ENCODE measurements at places on chromosomes 13 and 19.
A peak's percentile ranks its signal among the peaks of the same experiment; 100 is the strongest.

GRCh38 chr19:31255174-31255799, 93.9 kb downstream of the TSHZ3 start:
- no peak for DNase-seq

GRCh38 chr19:47730521-47730889, 14.8 kb upstream of the NOP53 start:
- no peak for DNase-seq

DNA sequence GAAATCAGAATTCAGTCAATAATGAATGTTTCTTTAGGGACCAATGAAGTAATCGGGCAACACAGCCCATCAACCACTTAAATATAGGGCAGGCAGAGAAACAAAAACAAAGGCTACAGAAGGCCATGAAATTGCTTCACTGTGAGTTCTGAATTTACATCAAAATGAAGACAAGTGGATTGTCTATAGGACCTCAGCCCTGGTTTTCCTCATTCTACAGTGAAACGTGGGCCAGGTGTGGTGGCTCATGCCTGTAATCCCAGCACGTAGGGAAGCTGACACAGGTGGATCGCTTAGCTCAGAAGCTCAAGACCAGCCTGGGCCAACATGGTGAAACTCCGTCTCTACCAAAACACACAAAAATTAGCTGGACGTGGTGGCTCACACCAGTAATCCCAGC, 416.0 kb downstream of the KLF12 start:
- DNase-seq = no peak

- no peak for DNase-seq
Observed at GRCh38 chr19:56947206-56947605, 106.7 kb upstream of the PEG3 start.

- DNase-seq = no peak
Observed at GRCh38 chr19:44582581-44583265, 30.6 kb upstream of the IGSF23 start.

GRCh38 chr19:50167314-50167721, 4.2 kb upstream of the IZUMO2 start:
- no peak for DNase-seq

DNA sequence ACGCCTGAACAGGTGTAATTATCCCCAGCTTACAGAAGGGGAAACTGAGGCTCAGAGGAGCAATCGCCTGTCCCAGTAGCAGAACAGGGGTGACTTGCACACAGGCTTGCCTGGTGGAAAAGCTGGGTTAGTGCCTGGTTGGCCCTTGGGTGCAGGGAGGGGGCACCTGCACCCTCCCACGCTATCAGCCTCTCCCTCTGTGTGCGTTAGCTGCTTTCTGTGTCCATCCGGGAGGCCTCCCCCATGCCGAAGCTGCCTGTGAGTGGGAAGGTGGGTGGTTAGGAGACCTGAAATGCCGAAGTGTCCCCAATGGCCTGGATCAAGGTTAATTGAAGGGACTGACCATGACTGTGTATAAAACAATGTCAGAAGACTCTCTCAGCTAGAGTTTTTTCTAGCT, 295.0 kb downstream of the ZNF536 start:
- DNase-seq = no peak

- DNase-seq = no peak
Observed at GRCh38 chr13:113493315-113493951, 2.9 kb upstream of the DCUN1D2 start.

DNA sequence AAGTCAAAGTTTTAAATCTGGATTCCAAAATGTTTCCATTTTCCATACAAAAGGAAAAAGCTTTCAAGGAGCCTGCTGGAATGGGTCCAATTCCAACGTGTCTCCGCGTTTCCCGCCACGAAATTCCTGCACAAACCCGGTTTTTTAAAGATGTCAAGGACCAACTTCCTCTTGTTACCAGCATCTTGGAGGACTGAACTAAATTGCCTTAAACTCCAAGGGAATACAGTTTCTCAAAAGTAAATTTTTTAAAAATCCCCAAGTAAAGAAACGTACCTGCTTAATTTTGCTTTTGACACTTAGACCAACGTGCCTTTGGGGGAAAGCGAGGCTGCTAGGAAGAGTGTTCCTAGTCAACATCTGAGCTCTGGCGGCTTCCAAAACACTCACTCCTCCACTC, 12.3 kb upstream of the SOX1 start:
- DNase-seq = no peak

GRCh38 chr19:40565355-40565754, 11.3 kb upstream of the SHKBP1 start:
- DNase-seq = no peak

DNA sequence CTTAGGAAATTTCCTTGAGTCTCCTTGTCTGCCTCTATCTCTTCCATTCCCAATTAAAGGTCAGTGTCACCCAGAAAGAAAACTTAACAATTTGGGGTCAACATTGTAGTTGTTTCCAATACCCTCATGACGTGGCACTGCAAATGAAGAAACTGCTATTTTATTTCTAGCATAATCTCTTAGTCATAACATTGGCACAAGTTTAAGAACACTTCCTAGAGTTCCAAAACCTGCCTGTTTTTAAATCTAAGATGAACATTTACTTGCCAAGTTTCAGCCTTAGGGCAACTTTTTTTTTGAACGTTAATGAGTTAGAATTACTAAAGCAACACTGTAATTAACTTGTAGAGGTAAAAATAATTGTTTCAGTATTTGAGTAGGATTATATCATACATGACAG, 108.0 kb downstream of the LMO7 start:
- no peak for DNase-seq

DNA sequence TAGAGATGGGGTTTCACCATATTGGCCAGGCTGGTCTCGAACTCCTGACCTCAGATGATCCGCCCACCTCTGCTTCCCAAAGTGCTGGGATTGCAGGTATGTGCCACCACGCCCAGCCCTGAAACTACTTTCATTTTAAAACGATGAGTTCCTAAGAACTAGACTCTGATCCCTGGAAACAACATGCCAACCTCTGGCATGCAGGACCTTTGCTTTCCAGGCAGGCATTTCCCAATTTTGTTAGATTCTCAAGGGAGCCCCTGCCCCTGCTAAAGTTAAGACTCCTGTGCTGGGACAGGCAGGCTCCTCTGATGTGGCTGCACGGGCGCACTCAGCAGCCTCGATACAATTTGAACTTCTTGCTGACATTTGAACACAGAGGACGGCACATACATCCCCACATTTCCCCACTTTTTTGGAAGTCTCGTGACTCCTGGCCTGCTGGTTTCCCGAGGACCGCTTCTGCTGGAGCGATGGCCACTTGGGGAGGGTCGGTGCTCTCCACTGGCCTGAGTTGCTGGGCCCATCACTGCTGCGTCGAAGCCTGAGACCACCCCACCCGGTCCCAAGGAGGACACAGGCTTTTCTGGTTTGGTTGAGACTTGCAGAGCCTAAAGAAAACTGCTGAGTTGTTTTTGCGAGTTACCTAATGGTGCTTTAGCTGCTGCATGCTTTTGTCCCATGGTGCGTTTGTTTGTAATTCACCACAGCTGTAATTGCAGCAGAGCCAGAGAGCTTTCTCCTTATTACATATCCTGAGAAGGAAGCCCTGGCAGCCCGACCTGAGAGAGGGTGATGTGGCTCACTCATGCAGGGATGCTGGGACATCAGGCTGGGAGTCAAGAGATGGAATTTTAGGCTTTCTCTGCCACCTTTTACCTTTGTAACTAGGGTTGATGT, 8.2 kb downstream of the ATP11A start:
- DNase-seq = peak; percentile 53

- no peak for DNase-seq
Observed at GRCh38 chr19:4316956-4317355, 12.6 kb downstream of the FSD1 start.

DNA sequence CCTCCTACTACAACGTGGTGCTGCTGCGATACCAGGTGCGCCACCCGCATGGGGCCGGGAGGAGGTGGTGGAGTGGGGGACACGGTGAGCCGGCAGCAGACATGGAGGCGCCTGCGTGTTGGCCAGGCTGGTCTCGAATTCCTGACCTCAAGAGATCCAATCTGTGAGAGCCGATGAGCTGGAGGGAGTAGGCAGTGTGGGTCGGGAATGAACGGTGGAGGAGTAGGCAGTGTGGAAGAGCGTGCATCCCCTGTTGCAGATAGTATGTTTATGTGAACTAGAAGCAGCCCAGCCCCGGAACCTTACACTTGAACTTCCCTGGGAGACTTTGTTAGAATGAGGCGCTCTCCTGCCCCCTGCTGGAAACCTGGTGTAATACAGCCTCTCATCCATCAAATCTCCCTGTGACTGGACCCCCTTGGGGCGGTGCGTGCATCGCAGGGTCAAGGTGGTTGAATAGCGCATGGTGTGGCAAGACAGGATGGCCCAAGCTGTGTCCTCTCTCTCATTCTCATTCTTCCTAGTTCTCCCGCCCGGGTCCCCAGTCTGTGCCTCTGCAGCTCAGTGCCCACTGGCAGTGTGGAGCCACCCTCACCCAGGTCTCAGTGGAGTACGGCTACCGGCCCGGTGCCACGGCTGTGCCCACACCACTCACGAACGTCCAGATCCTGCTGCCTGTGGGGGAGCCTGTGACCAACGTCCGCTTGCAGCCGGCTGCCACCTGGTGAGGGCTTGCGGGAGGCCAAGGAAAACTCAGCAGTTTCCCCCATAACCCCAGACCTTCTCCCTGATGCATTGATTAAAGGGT, 10.5 kb upstream of the B3GNT3 start:
- peak; percentile 77 for DNase-seq

DNA sequence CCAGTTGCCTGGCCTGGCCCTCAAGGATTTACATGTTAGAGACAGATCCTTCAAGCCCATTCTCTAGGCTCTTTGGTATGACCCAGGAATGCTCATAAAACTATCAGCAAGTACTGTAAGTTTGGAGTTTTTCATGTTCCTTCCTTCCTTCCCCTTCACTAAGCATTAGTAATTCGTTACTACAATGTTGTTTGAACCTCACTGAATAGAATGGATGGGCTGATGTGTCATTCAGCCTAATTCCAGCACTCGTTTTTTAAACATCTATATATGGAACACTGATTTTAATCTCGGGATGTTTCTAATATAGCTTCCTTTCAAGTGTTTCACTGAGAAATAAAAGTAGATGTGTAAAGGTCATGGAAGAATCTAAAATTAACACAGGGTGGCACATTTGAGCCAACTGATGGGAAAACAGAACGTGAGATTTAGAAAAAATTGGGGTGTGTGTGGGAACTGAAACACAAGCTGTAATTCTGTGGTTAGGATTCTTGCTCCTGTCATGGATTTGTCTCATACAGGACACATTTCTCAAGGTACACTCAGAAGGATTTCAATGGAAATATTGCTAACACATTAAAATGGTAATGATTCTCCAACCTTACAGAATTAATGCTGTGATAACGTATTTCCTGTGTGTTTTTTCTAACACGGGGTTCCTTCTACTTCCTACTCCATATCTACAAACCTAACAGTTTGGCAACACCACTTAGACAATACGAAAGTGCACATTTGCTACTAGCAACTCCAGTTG, 93.4 kb downstream of the FLT1 start:
- no peak for DNase-seq

- no peak for DNase-seq
Observed at GRCh38 chr13:85419611-85420010, 379.6 kb downstream of the SLITRK6 start.

GRCh38 chr13:108643646-108644353, 14.4 kb downstream of the MYO16 start:
- no peak for DNase-seq

Measured in sciatic nerve (tissue), 2 donors.